HEK293T (cell line): ENCODE measurements at places on chromosomes 5 and 9.

DNA sequence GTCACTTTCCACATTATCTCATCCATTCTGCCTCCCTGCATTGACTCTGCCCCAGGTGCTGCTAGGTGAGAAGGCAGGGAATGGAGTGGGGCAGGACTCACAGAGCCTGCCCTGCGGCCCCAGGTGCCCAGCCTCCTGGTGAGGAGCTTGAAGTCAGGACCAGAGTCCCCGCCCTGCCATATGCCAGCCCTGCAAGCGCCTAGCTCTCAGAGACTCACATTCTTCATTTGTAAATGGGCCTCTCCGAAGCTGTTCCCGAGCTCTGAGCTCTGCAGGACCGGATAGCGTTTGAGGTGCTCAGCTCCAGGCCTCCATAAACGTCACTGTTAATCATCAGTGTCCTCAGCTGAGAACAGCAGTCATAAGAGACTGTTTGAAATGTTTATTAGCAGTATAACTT is 75.1 kb upstream of the STXBP1 start:
- DNase-seq = no peak

GRCh38 chr5:177097016-177097985 is 10.6 kb downstream of the FGFR4 start:
- no peak for DNase-seq

- no peak for DNase-seq
Measured at GRCh38 chr9:88544245-88544644, 9.3 kb downstream of the NXNL2 start.

DNA sequence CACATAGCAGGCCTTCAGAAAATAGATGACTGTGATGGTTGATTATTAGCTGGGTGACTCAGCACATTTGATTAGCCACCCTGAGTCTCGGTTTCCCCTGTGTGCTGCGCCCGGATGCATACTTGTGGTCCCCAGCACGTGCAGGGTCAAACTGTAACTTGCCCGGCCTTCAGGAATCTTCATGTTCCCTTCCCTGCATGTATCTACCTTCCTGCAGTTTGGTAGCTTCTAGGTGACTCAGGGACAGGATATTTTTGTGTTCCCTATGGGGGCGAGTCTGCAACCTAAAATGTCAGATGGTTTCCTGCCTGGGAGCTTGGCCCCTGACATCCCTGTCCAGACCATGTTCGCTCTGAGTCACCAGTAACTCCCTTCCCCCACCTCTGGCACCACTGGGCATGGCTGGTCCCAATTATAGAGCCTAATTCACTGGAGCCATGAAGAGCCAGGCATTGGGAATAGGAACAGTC is 13.2 kb downstream of the PTGS1 start:
- no peak for DNase-seq

DNA sequence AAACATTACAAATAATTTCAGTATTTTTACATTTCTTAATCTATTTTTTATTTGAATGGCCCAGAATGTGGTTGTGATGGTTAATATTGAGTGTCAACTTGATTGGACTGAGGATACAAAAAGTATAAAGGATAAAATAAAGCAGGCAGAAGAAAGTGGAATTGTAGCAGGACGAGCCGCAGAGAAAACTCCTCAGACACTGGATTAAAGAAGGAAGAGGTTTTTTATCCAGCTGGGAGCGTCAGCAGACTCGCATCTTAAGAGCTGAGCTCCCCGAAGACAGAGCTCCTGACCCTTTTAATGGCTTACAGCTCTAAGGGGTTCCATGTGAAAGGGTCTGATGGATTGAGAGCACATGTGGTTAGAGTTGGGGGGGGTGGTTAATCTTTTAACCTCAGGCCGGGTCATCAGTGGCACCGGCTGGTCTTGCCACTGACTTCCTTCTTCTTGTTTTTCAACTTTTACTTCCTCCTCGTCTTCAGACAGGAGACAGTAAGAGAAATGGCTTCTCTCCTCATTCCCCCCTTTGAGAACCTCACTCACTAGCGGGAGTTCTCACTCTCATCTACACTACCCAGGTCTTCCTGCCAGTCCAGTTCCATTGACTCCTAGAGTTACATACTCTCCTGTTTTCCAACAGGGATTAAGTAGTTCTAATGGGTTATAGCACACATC is 80.0 kb downstream of the TMEM161B start:
- no peak for DNase-seq

GRCh38 chr5:149711338-149711737 is 18.8 kb upstream of the PPARGC1B start:
- no peak for DNase-seq

GRCh38 chr9:3914416-3914815 is 385.5 kb downstream of the GLIS3 start:
- DNase-seq = no peak

- DNase-seq = no peak
Measured at GRCh38 chr9:124537926-124538325, 30.7 kb upstream of the NR5A1 start.

- no peak for DNase-seq
Measured at GRCh38 chr9:698276-698675, 143.2 kb upstream of the DMRT1 start.

- no peak for DNase-seq
Measured at GRCh38 chr5:134515801-134516200, 9.7 kb upstream of the JADE2 start.

GRCh38 chr5:68661237-68661636 is 432.6 kb upstream of the SLC30A5 start:
- peak; percentile 38 for DNase-seq

GRCh38 chr5:82274343-82275211 is 3.6 kb downstream of the RPS23 start:
- no peak for DNase-seq

- DNase-seq = no peak
Measured at GRCh38 chr9:134372581-134373267, 46.5 kb downstream of the RXRA start.

GRCh38 chr5:103569313-103570060 is 6.9 kb upstream of the NUDT12 start:
- DNase-seq = no peak

GRCh38 chr5:179118756-179119414 is 58.7 kb downstream of the ZNF354C start:
- no peak for DNase-seq

GRCh38 chr9:125376261-125377226 is 114.9 kb downstream of the GAPVD1 start:
- no peak for DNase-seq

GRCh38 chr5:3715062-3715461 is 119.4 kb downstream of the IRX1 start:
- no peak for DNase-seq

DNA sequence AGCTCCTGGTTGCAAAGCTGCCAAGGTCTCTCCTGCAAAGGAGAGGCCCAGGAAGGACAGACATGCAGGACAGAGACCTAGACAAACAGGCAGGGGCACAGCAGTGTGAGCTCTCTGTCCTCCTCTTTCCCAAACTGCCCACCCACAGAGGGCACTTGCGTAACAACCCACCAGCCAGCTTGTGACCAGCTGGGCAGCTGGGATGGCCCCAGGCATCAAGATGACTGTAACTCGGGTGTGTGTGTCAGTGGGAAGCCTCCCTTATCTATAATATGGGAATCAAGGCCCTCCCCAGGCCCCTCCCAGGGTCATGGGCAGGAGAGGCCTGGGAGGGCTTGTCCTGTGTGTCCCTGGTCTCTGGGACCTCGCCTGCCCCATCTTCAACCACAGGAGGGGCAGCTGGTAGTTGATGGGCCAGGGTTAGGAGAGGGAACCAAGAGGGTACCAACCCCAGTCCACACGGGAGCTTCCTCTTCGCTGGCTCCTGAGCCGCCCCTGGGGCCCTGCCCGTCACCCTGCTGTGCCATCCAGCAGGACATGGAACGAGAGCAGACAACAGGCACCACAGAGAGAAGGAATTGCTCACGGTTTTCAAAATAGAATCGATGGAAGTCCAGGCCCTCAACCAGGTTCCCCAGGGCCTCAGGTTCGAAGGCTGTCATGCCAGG is 37.9 kb downstream of the SLC6A7 start:
- DNase-seq = no peak

GRCh38 chr5:78472469-78473106 is 112.2 kb downstream of the SCAMP1 start:
- no peak for DNase-seq

- peak; percentile 37 for DNase-seq
Measured at GRCh38 chr5:168941901-168942300, 359.0 kb downstream of the SLIT3 start.

DNA sequence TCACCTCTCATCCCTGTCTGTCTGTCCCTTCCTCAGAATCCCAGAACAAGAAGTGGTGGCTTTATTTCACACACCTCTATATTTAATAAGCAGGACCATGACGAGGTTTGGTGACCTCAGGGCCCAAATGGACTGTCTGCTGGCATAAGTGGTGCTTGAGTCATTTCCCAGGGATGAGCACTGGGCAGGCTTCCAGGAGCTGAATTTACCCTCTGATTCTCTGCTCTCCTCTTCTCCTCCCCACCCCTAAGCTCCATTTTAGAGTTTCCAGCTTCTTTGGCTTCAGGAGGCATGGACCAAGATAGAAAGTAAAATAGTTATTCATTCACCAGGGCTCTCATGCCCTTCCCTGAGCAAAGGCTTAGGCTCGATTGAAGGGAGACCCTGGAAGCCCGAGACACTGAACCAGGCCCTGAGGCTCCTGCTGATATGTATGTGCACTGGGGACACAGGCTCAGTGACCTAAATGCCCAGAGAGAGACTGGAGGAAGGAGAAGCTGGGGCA is 69.1 kb downstream of the PPARGC1B start:
- no peak for DNase-seq

DNA sequence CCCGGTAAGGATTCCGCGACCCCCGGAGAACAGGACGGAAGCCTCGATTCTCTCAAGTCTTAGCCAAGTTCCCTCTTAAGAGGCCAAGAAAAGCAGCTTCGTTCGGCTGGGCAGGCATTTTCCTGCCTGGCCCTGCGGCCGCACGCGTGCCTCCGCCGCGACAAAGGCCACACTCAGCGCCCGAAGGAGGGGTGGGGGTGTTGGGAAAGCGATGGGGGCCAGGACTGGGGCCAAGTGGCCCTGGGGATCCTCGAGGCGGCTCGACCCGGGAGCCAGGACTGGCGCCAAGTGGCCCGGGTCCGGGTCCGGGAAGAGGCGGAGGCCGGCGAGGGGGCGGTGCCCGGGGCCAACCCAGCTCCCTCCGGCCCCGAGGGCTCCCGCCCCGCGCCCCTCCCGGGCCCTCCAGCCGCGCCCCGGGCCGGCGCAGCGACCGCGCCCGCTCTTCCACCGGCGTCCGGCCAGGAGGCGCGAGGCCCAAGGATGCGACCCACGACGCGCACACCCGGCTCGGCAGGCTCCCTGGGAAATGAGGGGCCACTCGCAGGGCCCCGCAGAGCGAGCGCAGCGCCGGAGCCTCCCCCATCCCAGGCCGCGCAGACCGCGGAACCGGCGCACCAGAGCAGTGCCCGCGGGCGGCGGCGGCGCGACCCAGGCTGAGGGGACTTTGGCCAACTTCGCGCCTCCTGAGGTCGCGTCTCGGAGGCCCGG is 756 bp downstream of the VAV2 start:
- DNase-seq = no peak

GRCh38 chr9:96293498-96294158 is 8.3 kb downstream of the HSD17B3 start:
- DNase-seq = no peak

GRCh38 chr9:115267790-115268189 is 149.8 kb upstream of the TNC start:
- DNase-seq = no peak

- no peak for DNase-seq
Measured at GRCh38 chr9:90613502-90613901, 29.1 kb downstream of the DIRAS2 start.

- no peak for DNase-seq
Measured at GRCh38 chr5:6551287-6551954, 81.4 kb downstream of the NSUN2 start.

DNA sequence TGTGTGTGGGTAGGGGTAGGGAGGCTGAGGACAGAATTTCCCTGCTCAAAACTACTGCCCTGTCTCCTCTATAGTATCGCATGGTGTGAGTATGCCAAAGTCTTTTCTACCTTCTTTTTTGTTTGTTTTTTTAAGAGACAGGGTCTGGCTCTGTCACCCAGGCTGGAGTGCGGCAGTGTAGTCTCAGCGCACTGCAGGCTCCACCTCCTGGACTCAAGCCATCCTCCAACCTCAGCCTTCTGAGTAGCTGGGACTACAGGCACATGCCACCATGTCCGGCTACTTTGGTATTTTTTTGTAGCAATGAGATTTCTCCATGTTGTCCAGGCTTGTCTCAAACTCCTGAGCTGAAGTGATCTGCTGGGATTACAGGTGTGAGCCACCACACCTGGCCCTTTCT is 2.5 kb downstream of the SRP19 start:
- DNase-seq = no peak

DNA sequence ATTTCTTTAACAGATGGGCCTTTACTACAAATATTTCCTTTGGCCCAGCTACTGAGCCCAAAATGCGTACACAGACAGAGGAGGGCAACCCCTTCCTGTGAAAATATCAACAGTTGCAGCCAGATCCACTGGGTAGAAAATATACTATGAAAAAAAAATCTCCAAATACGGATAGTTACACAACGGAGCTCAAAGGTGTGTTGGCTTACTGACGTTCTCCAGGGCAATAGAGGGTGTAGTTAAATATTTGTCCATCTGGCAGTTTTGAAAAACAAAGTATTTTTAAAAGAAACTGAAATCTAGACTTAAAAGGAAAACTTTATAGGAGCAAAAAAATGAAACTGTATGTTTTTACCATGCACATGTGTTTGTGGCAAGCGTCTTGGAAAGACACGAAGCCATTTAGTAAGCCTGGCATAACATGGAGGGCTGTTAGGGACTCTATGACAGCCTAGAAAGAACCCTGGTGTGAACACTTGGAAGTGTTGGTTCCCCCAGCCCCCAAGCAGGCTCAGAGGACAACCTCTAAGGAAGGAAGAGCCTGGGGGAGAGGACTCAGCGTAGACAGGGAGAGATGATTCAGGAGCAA is 157.8 kb upstream of the TRPM3 start:
- no peak for DNase-seq

GRCh38 chr5:82307451-82307850 is 29.3 kb upstream of the RPS23 start:
- DNase-seq = no peak

- no peak for DNase-seq
Measured at GRCh38 chr5:117425163-117425562, 850.5 kb upstream of the SEMA6A start.

DNA sequence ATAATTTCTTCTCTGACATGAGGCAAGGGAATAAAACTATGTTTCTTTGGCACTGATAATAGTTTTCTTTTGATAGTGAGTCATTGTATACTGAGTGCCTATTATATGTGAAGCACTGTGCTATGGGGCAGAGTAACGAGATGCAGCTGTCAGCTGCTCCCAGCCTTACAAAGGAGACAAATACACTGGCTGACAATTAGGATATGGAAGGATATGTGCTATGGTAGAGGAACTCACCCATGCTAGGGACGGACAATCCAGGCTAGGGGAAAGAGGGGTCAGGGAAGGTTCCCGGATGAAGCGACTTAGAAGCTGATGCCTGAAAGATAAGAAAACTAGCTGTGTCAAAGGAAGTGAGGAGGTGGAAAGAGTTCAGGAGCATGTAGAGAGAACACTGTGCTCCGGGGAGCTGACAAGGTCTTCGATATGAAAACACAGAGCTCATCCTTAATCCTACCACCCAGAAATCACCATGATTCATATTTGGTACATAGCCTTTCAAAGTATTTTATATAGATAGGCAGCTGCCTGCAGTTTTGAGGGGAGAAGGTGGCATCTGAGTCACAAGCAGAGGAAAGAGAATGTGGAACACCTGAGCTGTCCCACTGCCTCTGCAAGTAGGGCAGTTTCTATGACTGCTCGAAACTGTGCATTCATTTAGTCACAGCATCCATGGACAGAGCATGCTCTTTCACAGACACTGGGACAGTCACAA is 12.1 kb downstream of the BSPRY start:
- no peak for DNase-seq
